ENCODE measurements at places on chromosomes 12 and 14. TPM values are rescaled to one million over a fixed set of nuclear protein-coding genes. Genes with fewer than 3 reads are reported as not detected.

Gene IKBIP
- 26.8 TPM for total RNA-seq

Gene ERP27
- total RNA-seq, result 1.3 TPM

Gene TMEM52B
- total RNA-seq, result not detected

Gene OTUB2
- total RNA-seq, result 0.48 TPM

Gene CLEC2A
- total RNA-seq, result not detected

Gene CCDC38
- 0.16 TPM for total RNA-seq

Gene PPP1R1A
- total RNA-seq, result not detected

Gene MUCL1
- total RNA-seq, result not detected

Gene UBC
- 944 TPM for total RNA-seq

DNA sequence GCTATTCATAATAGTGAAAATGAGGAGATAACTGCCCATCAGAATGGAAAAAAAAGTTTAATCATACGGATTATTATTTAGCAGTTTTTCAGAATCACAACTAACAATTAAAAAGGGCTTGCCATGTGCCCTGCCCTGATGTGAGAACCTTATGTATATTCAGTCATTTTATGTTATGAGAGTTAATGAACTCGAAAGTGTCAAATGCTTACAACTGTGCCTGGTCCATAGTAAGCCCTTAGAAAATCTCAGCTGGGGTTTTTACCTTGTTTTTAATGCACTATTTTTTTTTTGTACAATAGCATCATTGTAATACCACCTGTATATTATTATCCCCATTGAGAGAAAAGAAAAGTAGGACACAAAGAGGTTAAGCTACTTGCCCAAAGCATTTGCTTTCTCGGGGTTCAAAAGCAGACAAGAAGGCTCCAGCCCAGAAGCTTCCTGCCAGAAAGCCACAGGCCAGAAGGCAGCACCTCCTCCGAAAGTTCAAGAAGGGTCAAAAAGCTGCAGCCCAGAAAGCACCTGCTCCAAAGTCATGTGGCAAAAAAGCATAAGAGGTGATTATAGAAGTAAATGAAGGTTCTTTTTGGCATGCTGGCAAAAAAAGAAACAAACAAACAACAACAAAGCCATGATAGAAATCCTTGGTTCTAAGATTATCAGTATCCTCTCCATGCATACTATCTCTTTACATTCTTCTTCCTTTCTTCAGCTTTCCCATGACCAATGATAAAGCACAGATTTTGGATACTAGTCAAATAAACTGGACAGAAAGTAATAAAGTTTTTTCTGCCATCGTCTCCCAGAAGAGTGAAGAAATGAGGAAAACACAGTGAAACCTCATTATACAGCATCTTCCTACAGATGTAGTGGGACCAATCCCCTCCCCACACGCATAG is 59.1 kb upstream of the NAP1L1 start:
- DNase-seq, result no peak

GRCh38 chr12:75784591-75784990 is 247.0 kb downstream of the PHLDA1 start:
- DNase-seq, result no peak

- DNase-seq, result no peak
Observed at GRCh38 chr14:49508124-49508523, 78.1 kb downstream of the RPS29 start.

DNA sequence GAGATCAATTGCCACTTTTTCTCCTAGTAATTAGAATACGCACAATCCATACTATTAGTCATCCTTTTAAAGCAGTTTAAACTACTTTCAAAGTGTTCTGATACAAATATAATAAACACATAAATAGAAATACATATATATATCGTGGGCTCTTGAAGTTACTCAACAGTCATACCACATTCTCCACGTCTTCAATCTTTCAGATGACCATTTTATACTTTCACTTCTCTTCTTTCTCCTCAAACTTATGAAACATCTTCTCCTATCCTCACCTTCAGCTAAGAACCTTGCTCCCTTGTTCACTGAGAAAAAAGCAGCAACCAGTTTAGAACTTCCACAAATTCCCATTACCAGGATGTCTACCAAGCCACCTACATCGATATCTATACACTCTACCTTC is 19.2 kb downstream of the CEP290 start:
- DNase-seq, result no peak

DNA sequence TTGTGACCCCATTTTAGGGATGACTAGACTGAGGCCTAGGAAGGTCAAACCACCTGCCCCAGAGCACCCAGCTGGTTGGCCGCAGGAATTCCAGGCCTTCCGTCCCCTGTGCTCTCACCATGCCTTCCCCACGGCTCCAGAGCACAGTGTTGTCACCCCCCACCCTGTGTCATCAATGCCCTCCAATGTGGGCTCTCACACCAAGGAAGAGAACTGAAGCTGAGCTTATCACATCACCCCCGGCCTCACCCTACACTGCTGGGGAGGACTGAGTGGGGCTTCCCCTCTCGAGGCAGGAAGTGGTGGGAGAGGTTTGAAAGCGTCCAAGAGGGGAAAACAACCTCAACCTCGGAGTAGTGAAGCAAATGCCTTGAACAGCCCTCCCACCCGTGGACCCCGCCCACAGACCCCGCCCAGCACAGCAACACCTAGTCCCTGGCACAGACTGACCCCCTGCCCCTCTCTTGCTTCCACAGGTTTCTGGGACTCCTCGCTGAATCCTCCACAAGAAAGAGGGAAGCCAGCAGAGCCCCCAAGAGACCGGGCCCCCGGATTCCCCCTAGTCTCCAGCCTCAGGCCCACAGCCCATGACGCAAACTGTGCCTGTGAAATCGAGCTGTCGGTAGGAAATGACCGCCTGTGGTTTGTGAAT is 97.2 kb downstream of the LGMN start:
- peak; percentile 86 for DNase-seq

- no peak for DNase-seq
Observed at GRCh38 chr12:25949343-25949742, 9.1 kb upstream of the RASSF8 start.

DNA sequence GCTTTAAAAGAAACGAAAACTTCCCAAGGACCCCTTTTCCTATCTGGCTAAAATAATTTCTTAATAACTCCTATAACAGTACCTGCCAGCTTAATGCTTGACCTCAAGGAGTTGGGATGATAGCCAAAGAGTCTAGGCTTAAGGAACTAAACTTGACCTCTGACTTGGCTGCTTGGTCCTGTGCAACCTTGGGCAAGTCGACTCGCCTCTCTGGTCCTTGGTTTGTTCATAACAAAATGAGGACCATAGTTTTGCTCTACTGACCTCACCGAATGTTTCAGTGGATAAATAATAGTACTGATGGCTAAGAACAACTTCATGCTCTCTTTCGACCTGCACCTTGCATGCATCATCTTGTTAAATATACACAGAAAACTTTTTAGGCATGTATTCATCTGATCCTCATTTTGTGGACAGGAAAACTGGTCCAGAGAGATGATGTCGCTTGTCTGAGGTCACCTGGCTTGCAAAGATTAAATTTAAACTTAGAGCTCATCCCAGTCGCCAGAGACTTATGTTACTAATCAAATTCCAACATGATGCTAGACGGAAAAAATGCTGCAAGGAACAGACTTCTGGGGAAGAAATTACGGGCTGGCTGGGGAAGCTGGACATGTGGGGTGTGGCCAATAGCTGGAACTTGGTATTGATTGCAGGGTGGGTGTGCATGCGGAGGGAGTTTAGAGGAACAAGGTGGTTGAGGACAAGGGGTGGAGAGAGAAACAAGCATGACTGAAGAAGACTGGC is 38.0 kb upstream of the WSCD2 start:
- DNase-seq, result no peak

DNA sequence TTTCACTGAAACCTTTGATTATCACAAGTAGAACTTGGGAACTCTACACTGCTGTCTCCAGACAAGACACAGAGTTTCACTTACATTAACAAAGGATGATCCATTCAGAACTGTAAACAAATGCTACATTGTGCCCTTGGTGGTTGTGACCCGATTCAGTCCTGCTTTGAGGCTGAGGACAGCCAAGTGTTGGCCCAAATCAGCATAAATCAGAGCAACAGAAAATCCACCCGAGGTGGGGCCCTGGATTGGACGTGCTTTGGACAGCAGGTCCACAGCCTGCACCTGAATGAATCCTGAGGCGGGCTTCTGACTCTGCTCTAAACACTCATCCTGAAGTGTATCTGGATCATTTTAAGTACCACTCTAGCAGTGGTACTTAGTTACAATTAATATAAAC is 68.8 kb downstream of the PPP2R5C start:
- no peak for DNase-seq

- no peak for DNase-seq
Observed at GRCh38 chr14:20204721-20205120, 14.0 kb downstream of the OR11G2 start.

- DNase-seq, result no peak
Observed at GRCh38 chr12:66387117-66387516, 84.8 kb downstream of the HELB start.

GRCh38 chr12:110277530-110278254 is 3.4 kb upstream of the ATP2A2 start:
- no peak for DNase-seq

- DNase-seq, result no peak
Observed at GRCh38 chr12:21618566-21618965, 13.9 kb upstream of the GYS2 start.

DNA sequence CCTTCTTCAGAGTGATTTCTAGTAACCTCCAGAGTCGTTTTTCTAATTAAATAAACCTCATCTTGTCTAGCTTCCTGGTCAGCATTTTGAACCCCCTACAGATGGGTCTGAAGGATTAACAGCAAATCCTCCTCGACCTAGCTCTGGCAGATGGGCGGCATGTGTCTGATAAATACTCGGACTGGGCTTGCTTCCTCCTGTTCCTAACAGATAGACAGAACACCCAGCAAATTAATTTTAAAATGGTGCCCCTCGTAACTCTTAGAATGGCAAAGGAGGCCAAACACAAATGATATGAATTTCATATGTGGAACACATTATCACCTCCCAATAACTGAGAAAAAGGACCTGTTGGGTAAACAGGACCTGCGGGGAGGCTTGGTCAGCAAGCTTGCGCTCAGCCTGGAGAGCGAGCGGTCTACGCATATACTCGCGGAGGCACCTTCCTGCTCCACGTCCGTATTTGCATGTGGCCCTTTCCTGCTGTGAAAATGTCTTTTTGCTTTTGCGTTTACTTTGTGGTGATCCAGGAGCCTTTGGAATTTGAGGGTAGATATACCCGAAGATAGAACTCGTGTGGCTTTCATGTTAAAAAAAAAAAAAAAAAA is 79.6 kb downstream of the OTX2 start:
- no peak for DNase-seq

DNA sequence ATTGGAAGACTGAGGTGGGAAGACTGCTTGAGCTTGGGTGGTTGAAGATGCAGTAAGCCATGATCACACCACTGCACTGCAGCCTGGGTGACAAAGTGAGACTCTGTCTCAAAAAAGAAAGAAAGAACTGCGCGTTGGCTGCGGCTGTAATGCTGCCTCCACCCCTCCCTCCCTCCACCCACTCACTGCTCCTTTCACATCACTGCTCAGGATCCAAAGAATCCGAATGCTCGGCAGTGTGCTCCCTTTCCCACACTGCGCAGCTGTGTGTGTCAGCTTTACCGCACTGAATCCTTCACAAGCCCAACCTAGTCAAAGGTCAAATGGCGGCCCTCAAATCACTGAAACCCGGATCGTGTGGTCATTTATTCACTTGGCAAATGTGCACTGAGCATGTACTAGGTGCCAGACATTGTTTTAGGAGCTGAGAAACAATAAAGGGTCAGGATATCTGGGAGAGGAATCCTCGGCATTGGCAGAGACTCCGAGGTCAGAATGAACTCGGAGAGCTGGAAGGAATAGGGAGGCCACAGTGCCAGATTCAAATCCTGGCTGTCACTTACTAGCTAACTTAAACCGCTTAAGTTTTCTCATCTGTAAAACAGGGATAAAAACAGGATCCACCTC is 11.5 kb upstream of the TDRD9 start:
- no peak for DNase-seq

DNA sequence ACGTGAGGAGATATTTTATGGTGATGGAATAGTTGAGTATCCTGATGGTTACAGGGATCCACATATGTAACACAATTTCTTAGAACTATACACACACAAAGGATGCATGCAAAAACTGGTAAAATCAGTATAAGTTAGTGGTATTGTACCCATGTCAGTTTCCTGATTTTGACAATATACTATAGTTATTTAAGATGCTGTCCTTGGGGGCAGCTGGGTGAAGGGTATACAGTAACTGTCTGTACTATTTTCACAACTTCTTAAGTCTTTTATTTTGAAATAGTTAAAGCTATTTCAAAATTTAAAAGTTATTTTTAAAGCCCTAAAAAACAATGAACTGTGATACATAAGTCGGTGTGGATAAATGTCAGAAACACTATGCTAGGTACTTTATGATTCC is 24.5 kb upstream of the POLR3B start:
- DNase-seq, result no peak

DNA sequence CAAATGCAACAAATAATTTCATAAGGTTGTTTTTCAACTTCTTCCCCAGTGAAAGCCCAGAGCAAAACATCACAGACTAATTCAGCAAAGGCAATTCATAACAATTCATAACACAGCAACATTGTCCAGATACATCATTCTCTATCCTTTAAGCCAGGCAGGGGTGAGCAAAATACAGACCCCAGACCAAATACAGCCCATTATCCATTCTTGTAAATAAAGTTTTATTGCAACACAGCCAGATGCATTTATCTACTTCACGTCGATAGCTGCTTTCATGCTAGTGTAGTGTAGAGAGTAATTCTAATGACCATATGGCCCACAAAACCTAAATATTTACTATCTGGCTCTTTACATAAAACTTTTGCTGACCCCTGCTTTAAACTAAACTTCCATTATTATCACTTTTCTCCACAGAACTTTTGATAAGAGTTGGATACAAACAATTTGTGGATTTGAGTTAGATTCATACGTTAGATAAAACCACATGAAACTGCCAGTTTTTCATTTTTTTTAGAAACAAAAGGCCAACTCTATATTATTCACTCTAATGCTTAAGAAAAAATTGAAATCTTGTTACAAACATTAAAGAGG is 174.4 kb downstream of the DUSP6 start:
- DNase-seq, result no peak

DNA sequence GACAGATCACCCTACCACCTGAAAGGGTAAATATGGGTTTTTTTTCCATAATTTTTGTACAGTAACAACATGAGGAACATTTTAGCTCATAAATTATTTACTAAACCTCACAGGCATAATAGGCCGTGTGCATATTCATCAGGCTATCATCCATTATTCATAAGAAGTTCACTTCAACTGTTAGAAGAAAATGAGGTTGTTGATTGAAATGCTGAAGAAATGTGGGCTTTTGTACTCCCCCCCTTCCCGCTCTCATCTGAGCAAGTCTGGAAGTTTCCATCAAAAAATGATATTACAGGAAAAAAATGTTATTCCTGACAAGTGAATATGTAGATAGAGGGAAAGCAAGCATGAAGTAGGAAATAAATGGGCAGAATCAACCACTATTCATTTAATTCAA is 7.9 kb upstream of the POU6F1 start:
- DNase-seq, result no peak

- peak; percentile 34 for DNase-seq
Observed at GRCh38 chr14:90903101-90903500, 86.9 kb upstream of the TTC7B start.

Measured in activated naive CD8-positive, alpha-beta T cell treated with anti-CD3 and anti-CD28 coated beads for 36 hours (primary cell).